Activated naive CD4-positive, alpha-beta T cell treated with anti-CD3 and anti-CD28 coated beads, Interleukin-2, amount 50 U/mL, for 72 hours (primary cell): ENCODE measurements at places on chromosomes 16 and 17. TPM values are rescaled to one million over a fixed set of nuclear protein-coding genes. Genes with fewer than 3 reads are reported as not detected.

GRCh38 chr16:28534542-28535373 is 4.0 kb downstream of the NUPR1 start:
- no peak for DNase-seq

DNA sequence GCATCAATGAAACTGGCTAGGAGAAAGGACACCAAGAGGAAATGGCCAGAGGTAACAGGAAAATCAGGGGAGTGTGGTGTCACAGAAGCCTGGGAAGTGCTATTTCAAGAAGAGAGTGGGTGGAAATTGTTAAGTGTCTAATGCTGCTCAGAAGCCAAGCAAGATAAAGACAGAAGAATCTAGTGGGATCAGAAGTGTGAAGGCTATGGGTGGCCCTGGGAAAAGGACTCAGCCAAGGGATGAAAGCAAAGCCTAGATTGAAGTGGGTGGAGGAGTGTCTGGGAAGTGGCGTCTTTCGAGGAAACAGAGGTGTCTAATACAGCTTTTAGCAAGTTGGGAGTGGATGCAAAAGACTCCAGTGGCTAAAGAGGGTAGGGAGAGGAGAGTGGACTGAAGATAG is 13.4 kb downstream of the PDZD9 start:
- no peak for DNase-seq

- no peak for DNase-seq
These were observed 83.4 kb downstream of the MAF start for GRCh38 chr16:79517156-79517555.

GRCh38 chr17:67769231-67769630 is 51.5 kb downstream of the NOL11 start:
- DNase-seq, result no peak

- DNase-seq, result no peak
These were observed 63.6 kb downstream of the NUP93 start for GRCh38 chr16:56793492-56793891.

DNA sequence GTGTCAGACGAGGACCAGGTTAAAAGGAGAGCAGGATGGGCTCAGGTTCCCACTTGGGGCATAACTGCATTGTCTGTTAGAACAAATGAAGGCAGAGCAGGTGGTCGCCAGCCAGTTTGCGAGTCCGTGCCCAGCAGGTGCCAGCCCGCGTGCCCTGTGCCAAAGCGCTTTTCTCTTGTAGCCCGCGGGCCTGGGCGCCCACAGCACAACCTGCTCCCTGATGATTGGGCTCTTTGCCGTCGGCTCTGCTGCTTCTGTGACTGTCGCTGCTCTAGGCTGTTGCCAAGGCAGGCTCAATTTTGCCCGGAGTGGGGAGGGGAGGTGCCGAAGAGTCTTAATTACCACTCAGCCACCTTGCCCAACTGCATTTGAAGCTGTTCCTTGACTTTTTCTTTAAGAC is 21.1 kb downstream of the KNOP1 start:
- no peak for DNase-seq

GRCh38 chr17:42386777-42387657 is 1.2 kb downstream of the STAT3 start:
- DNase-seq, result no peak

GRCh38 chr17:45731459-45731858 is 52.7 kb upstream of the CRHR1 start:
- DNase-seq, result no peak

- no peak for DNase-seq
These were observed 83.3 kb downstream of the WDR59 start for GRCh38 chr16:74901606-74902005.

- DNase-seq, result no peak
These were observed 261.2 kb downstream of the CBLN1 start for GRCh38 chr16:49020436-49020835.

DNA sequence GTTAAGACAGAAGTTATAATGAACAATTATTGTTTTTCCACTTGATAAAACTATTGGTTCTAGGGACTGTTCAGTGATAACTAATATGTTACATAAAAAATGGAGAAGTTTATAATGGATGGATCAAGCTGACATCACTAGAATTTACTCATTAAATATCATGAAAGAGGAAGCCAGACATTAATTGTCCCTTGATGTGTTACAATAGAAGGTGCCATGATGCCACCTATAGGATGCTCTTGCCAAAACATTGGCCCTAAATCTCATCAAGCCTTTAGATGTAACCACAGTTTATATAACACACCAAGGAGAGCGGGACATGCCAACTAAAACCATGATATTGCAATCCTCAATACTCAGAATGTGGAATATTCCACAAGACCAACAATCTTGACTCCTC is 147.9 kb upstream of the MON1B start:
- DNase-seq, result no peak

GRCh38 chr17:49985310-49985990 is 9.6 kb downstream of the DLX3 start:
- DNase-seq, result no peak

DNA sequence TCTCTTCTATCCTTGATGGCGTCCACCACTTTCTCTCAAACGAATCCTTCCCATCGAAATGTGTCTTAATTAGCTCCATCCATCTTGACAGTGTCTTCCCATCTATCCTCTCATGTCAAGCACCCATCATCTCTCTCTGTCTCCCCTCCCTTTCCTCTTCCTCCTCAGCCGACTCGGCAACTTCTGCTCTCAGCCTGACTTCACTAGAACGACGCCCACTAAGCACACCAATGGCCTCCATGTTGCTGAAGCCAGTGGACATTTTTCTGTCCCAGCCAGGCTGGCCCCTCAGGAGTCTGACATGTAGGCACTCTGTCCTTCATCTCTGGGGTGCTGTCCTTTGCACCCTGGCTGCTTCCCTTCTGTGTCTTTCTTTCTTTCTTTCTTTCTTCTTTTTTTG is 2.5 kb upstream of the SPATA20 start:
- no peak for DNase-seq

DNA sequence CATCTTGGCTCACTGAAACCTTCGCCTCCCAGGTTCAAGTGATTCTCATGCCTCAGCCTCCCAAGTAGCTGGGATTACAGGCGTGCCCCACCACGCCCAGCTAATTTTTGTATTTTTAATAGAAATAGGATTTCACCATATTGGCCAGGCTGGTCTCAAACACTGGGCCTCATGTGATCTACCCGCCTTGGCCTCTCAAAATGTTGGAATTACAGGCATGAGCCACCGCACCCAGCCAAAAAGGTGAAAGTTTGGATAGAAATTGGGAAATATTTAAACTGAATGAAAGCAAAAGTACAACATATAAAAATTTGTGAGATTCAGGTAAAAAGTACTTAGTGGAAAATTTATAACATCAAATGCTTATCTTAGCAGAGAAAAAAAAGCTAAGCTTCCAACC is 52.9 kb upstream of the KIFC3 start:
- DNase-seq, result no peak

- no peak for DNase-seq
These were observed 68.5 kb upstream of the PLCG2 start for GRCh38 chr16:81710596-81710995.

DNA sequence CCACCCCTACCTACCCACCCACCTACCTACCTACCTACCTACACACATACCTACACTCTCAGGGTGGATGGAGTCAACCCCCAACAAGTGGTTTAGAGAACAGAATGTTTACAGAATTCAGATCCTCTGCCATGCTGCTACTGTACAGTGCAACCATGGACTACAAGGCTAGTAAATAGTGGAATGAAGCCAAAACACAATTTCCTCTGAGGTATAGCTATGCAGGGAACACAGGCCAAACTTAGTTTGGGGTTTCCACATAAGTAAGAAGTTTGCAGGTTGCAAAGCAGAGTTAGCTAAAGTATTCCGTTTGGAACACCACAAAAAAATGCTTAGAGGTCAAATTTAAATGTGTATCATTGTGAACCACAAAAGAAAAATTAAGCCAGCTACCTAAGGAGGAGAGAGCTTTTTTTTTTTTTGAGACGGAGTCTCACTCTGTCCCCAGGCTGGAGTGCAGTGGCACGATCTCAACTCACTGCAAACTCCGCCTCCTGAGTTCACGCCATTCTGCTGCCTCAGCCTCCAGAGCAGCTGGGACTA is 2.7 kb upstream of the AP1G1 start:
- DNase-seq, result no peak

The KRT27 gene
- total RNA-seq, result not detected

The PRR29 gene
- total RNA-seq, result 0.86 TPM

DNA sequence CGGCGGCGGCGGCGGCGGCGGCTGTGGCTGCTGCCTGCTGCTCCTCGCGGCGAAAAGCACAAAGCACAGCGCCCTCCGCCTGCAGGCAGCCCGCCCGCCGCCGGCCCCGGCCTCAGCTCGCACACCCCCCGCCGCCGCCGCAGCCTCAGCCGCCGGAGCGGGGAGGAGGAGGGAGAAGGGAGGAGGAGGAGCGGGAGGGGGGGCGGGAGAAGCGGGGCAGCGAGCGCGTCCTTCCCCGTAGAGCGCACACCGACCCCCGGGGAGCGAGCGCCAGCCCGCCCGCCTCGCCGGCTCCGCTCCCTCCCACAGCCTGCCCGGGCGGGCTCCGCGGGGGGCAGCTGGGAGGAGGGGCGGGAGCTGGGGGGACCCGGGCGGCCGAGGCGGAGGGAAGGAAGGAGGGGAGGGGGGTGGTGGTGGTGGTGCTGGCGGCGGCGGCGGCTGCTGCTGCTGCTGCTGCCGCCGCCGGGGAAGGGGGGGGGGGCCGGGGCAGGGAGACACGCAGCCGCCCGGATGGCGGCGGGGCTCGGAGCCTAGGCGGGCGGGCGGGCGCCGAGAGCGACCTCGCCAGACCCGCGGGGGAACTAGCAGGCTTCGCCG is at the start of gene UBTF:
Gene UBTF (minus strand): TSS at position 60 of the 597 bp plus-strand sequence. CDS start 1,446 bp downstream, outside the sequence.
- no peak for DNase-seq

GRCh38 chr16:24309258-24310142 is 53.4 kb downstream of the CACNG3 start:
- DNase-seq, result peak; percentile 60

- DNase-seq, result no peak
These were observed 43.1 kb upstream of the MEAK7 start for GRCh38 chr16:84547546-84548061.

- no peak for DNase-seq
These were observed 35.8 kb upstream of the ABCA9 start for GRCh38 chr17:69096541-69096940.

DNA sequence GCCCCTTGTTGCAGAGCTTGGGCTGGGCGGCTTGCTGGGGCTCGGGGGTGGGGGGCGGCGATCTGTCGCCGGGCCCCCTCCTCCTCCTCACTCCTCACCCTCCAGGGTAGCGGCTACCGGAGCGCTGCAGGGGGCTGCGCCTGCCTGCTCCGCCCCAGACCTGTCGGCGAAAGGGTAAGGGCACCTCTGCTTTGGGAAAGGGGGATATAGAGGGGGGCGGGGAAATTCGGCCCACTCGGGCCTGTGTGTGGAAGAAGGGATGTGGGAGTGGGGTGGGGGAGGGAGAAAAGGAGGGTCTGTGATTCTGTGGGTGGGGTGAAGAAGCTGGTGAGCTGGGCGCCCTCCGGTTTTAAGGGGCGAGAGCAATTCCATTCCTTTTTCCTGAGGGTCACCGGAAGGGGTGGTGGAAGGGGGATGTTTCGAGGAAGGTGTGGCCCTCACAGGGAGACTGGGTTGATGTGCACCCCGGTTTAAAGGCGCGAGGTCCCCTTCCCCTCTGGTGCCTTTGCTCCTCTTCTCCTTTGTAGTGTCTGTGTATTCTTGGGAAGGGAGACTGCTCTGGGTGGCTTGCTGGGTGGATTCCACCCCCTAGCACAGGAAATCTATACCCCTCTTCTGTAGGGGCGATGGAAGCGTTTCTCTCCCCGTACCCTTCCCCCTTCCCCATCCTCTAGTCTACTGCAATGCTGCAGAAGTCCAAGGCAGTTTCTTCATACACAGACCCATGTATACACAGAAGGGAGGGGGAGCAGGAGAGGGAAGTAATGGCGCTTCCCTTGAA is 878 bp downstream of the TAOK1 start:
- peak; percentile 8 for DNase-seq

DNA sequence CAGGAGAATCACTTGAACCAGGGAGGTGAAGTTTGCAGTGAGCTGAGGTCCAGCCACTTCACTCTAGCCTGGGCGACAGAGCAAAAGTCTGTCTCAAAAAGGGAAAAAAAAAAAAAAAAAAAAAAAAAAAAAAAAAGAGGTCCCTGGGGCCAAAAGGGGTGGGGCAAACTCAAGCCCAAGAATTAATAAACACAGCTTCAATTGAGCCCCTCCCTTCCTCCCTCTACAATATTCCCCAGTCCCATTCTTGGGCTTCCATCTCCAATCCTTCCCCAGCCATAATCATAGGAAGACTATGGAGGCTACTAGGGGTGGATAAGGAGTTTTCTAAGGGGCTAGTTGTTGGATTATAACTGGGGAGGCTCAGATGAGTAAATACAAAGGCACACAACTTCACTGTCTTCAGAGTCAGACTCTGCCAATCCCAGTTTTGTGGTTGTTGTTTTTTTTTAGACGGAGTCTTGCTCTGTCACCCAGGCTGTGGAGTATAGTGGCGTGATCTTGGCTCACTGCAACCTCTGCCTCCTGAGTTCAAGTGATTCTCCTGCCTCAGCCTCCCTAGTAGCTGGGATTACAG is 9.5 kb downstream of the CAVIN1 start:
- DNase-seq, result no peak

DNA sequence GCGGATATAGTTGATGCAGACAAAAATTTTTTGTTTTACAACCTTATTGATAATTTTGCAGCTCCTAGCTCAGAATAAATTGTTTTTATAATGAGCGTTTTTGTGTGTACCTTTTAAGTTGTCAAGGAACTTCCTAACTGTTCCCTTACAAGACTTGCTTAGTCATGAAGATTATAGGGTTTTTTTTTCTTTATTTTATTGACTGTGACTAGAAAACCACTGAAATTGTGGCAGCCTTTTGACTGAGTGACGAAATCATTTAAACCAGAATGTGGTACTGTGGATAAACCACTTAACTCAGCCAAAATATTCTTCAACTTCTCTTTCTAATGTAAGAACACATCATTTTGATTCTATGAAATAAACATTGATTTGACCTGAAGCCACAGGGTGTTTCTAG is 40.8 kb upstream of the VPS4A start:
- DNase-seq, result no peak

GRCh38 chr17:20122254-20122879 is 113.2 kb downstream of the SPECC1 start:
- DNase-seq, result no peak

DNA sequence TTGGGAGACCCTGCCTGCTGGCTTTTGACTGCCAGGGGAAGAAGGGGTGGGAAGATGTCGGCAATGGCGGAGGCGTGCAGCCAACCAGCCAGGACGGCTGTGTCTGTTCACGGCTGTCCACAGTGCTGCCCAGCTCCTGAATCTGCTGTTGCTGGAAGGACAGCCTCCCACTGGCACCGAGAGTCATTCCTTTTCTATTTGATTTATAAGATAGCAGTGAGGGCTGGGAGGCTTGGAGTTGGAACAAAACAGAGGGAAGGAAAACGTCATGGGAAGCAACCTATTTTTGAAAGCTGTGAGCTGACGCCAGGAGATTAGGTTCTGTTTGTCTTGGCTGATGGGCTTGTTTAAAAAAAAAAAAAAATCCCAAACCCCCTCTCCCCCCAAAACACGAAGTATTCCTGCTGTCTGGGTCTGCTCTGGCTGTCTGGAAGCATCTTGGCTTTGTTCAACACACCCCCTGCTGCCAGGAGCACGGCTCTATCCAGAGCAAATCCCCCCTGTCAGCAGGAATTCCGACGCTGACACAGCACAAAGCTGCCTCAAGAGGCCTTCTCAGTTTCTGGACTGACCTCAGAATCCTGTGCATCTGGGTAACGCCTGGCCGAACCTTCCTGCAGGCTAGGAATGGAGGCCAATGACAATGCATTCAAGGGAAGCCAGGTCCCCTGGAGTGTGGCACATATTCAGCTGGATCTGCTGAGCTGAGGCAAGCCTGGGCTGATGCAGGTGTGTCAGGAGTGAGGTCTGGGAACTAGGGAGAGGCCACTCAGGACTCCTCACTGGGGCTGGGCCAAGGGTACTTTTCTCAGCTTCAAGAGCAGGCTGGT is 41.0 kb upstream of the SREBF1 start:
- DNase-seq, result no peak

The KRT32 gene
- total RNA-seq, result not detected

GRCh38 chr16:67847064-67847861 is at the start of gene CENPT:
Gene CENPT, minus strand, starts transcription at chr16:67847693. Its CDS starts 13,834 bp downstream, at chr16:67833859.
- DNase-seq, result no peak
